ENCODE measurements at places on chromosomes 7 and 10.

DNA sequence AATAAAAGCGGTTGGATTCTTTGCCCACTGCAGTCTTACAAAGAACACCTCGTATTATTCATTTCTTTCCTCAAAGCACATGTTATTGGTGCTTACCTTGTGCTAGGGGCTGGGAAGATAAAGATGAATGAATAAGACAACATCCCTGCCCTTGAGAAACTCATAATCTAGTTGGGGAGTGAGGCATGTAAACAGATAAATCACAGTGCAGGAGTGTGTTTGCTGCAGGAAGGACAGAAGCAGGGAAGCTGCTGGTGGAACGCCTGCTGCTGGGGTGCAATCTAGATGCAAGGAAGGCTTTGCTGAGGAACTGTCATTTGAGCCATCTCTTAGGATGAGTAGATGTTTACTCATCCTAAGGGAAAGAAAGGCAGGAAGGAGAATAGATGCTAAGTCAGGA lies 135.6 kb downstream of the TMEM178B start:
- no peak for DNase-seq

GRCh38 chr10:29559996-29560395 lies 74.8 kb downstream of the SVIL start:
- no peak for DNase-seq

GRCh38 chr7:151599401-151600227 lies 79.9 kb upstream of the RHEB start:
- DNase-seq, result peak; percentile 67

DNA sequence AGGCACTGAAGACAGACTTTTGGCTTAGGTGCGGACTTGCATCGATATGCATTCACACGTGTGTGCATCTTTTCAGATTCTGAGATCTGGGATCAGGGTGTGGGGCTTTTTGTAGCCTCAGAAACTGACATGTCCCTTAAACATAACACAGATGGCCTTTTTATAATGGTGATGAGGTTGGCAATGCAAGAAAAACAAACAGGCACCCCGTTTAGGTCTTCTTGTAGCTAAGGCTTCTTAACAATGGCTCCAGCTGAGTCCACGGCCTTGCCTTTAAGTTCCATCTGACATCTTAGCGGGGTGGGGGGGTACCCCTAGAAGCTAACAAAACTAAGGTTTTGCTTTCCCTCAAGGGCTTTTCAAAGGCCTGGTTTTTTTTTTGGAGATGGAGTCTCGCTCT lies 146.3 kb downstream of the PRPF18 start:
- DNase-seq, result no peak

DNA sequence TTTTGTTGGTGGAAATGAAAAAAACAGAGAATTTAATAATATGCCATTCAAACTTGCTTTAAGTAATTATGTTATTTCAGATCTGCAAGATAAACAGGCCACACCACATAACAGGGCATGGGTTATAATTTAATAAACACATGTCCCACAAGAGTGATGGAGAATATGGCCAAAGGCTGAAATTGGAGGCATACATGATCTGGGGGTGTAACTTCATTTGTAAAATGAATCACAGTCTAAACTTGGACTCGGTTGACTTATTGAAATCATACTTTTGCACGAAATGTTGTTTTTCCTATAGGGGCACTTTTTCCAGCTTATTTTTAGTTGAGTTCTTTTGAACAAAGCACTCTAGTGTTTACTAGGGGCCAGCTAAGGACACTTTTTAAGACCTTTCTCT lies 151.6 kb downstream of the TMEM26 start:
- DNase-seq, result peak; percentile 28

DNA sequence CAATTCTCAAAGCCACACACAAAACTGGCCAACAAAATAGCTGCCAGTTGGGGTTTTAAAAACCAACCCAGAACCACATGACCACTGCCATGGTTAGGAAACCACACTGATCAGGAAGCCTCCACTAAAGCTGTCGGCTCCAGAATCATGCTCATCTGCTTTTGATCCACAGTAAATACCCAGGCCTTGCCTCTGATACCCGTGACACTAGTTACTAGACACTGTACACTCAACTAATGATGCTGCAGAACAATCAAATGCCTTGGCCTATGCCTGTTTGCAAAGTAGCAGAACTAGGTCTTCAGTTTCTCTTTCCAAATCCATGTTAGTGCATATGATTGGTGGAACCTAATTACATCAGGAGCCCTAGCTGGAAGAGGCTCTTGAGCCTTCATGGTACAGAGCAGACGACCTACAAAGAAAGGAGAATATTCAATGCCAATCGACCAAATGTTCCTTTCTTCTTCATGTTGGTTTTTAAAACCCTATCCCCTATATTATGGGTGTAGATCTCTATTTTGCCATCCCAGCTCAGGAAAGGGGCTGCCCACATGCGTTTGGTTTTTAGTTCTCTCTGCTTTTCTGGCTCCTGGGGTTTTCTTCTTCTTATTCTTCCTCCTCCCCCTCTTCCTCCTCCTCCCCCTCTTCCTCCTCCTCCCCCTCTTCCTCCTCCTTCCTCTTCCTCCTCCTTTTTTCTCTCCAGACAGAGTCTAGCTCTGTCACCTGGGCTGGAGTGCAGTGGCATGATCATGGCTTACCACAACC lies 76.6 kb downstream of the CNNM2 start:
- no peak for DNase-seq

GRCh38 chr7:117045927-117046710 lies 92.8 kb downstream of the ST7 start:
- DNase-seq, result no peak

DNA sequence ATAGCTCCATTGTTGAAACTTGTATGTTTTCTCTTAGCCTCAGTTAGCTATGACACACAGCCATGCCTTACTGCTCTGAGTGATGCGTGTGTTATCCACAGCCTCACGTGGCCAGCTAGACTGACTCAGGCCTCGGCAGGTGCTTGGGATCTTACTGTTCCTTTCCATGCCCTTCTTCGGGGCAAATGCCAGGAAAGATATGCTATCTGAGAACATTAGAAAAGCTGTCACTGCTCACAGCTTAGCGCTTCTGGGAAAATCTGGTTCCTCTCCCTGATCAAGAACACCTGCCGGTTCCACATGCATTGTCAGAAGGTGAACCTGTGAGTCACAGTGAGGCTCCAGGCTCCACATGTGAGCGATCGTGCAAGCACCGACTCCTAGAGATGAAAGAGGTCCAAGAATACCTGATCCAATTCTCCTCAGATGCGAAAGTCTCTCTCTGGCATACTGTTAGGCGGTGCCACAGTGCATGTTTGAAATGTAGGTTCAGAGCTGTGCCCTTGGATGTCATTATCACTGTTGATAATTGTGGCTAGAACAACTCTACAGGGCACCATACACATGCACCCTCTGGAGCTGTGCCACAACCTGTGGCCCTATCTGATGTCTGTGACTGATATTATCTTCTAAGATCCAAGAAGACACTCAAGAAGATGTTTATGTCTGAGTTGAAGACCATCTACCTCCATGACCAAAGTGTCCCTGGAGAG lies 247.8 kb upstream of the IGFBP3 start:
- DNase-seq, result no peak

GRCh38 chr7:909358-910329 lies 33.3 kb downstream of the GET4 start:
- no peak for DNase-seq

DNA sequence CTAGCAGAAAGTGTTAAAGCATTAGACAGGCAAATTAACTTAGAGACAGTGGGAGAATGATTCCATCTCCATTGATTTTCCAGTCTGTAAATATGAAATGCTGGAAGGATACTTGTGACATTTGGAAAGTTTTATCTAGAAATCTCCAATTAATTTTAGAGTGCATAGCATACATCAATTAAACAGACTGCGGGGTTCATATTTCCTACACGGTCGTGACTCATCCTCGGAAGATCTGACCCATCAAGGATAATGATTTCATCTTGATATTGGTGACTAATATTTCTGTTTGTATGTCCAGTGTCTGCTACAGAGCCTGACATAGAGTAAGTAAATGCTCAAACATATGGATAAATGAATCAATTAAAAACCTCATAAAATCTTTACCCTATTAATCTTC lies 474.9 kb downstream of the KCNMA1 start:
- peak; percentile 27 for DNase-seq

DNA sequence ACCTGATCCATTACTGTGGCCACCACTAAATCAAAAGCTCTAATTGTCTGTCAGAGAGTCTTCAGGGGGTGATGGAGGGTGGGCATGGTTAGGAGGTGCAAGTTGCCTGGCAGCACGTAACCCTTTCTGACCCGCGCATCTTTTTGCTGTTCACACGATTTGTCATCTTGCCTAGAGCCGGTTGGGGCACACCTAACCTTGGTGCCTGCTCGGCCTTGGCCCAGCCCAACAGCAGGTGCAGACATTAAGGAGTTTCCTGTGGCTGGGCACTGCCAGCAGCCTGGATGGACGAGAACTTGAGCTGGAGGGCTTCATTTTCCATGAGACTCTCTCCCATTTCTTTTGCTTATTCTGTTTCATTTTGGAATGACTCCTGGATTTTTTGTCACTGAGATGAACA lies 41.0 kb upstream of the PTF1A start:
- no peak for DNase-seq

DNA sequence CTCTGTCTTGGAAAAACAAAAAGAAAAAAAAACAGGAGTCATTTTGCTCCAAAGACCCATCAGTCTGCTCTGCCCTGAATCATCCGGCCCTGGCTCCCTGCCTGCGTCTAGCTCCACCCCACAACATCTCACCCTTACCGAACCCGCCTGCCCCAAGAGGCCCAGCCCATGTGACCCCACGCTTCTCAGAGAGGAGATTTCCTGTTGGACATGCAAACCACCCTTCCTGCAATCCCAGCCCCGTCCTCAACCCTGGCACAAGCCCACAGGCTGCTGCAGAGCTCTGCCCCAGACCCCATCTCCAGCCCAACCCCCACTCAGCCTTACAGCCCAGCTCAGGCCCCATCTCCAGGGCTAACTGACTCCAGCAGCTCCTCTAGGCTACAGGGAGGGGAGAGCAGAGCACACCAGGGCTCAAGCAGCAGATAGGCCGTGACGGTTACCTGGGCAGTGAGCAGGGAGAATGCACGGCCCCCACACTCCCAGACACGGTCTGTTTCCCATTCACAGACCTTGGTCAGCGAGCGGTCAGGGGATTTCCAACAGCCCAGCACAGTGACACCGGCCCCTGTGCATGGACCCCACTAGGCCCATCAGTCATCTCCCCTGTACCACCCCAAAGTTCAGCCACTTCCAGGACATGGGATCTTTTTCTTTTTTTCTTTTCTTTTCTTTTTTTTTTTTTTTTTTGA lies 69.9 kb upstream of the GTF2I start:
- DNase-seq, result peak; percentile 58
